ENCODE measurements at places on chromosomes 4 and X. TPM values are rescaled to one million over a fixed set of nuclear protein-coding genes. Genes with fewer than 3 reads are reported as not detected.

LEF1 gene
- 78.9 TPM for polyA plus RNA-seq

SATL1 gene
- 0.65 TPM for polyA plus RNA-seq

NFXL1 gene
- 24.5 TPM for polyA plus RNA-seq

DNA sequence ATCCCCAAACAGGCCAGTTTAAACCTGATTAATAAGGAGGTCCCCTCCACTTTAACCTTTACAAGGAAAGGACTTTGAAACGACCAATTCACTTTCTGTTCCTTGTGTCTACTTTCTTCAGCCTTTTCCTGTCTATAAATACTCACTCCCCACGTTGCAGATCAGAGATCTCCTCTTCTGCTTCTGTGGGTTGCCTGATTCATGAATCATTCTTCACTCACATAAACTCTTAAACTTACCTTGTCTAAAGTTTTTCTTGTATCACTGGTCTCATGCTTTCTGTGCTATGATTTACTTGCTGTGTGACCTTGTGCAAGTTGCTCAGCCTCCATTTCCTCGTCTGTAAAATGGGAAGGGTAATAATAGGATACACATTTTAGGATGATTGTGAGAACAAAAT lies 236.1 kb downstream of the QDPR start:
- no peak for DNase-seq

DNA sequence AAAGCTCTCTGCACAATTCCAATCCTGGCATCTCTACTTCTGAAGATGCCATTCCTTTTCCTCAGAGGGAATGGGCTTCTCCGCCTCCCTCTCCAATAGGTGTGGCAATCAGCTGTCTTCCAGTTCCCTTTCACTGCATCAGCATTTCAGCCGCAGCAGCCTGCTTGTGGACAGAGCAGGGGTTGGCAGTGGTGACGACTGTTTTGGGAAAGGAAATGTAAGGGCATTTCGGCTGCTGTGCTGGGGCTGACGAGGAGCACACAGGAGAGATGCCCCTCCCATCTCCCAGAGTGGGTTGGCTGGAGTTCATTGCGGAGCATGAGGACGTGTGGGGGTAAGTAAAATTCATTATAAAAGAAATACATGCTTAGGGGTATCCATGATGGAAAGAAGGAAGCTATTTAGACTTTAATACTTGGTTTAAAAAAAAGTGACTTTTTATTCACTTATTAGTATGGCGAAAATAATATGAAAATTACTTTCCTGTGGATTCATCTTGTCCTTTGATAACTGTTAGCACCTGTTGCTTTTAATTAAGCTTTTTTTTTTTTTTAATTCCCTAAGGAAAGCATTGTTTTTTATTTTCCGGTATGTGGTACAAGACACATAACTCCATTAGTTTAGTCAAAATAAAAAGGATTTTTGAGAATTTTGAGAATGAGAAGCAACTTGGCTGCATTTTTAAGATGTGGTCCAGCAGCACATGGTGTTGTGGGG lies at the start of gene LIMCH1:
TSS of gene LIMCH1 (plus strand) at position 141 of the 717 bp plus-strand sequence. CDS start 67,839 bp downstream, outside the sequence.
- no peak for DNase-seq

DNA sequence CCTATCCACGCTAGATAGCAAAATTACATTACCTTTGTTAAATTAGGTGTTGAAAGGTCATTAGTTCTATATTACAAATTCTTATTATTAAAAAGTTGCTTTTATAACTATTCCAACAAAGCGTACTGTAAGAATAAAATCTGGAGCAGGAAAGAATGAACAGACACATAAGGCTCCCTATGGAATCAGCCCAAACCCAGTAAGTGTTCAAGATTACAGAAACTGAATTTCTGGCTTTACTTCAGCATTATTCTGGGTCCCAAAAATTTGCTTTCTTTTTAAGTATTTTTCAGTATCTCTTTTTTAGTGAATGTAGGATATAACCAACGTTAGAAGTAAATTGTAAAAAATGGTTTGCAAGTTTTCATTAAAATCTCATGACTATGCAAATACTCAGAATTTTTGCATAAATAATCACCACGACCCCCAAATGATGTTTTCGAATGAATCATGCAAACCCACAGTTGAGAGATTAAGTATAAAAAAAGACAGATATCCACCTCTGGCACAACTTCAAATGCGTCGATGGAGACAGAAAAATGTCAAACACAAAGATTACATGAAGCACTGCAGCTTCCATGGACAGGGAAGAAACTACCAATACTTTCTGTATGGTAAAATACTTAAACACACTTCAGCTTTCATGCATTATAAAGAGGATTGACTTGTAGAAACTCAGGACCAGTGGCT lies 238.5 kb downstream of the RASL11B start:
- DNase-seq: no peak

DNA sequence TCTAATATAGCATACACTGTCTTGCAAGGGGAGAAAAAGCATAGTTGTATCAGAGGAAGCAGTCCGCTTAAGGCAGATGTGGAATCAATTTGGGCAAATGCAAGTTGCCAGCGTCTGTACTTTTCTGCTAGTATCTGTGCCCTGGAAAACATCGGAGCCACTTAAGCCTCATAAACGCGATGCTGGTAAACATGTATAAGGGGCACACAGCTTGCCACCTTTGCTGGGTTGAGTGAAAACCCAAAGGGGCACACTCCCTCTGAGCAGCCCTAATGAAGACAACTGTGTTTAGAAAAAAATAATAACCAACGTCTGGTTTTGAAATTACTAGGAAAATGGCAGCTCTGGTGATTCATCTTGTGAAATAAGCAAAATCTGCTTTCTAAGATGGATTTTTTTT lies 24.3 kb downstream of the SMIM20 start:
- no peak for DNase-seq

- DNase-seq: no peak
Observed at GRCh38 chr4:151553874-151554273, 144.9 kb downstream of the FHIP1A start.

GRCh38 chrX:22105231-22105630 lies 73.1 kb downstream of the PHEX start:
- no peak for DNase-seq

DNA sequence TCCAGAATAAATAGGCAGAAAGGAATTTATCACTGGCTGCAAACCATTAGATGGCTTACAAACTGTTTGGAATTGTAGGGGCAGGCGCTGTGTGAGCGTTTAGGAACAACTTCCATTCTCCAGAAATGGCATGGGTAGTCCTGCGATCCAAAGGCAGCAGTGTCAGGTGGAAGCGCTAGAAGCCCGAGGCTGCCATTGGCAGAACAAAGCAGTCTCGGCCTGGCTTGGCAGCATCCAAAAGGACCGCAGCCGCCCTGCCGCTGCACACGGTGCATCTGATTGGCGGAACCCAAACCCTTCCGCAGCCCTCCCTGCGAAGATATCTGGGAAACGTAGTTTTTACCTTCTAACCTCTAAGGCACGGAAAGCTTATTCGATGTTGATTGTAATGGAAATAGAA lies 23.6 kb upstream of the YTHDC1 start:
- DNase-seq: no peak
